ENCODE measurements at places on chromosomes 1 and 21. TPM values are rescaled to one million over a fixed set of nuclear protein-coding genes. Genes with fewer than 3 reads are reported as not detected.

DNA sequence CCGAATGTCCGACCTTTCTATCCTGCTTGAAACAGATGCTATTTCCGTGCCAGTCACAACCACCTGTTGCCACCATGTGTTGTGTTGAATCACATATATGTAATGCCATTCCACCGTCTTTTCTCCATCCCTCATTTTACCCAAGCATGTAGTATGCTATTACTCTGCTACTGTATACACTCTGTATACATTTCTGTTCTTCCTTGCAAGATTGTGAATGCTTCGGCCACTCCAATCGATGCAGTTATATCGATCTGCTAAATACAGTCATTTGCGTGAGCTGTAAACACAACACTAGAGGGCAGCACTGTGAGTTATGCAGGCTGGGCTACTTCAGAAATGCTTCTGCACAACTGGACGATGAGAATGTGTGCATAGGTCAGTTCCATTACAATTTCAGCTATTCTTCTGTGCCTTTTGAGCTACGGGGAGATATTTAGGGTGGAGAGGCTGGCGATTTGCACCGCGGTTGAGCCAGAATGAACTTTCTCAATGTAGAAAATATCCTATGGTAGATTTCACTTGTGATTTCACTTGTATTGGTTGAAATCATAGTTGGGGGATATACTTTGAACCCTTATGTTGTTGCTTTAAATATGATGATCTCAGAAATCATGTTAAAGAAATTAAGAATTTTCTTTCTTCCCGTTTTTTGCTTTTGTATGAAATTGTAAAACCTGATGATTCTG lies 289.8 kb downstream of the NTNG1 start:
- DNase-seq, result peak; percentile 38

- no peak for DNase-seq
Measured at GRCh38 chr1:101198842-101199636, 37.8 kb upstream of the S1PR1 start.

RPE65 gene
- total RNA-seq, result under 0.01 TPM

DNA sequence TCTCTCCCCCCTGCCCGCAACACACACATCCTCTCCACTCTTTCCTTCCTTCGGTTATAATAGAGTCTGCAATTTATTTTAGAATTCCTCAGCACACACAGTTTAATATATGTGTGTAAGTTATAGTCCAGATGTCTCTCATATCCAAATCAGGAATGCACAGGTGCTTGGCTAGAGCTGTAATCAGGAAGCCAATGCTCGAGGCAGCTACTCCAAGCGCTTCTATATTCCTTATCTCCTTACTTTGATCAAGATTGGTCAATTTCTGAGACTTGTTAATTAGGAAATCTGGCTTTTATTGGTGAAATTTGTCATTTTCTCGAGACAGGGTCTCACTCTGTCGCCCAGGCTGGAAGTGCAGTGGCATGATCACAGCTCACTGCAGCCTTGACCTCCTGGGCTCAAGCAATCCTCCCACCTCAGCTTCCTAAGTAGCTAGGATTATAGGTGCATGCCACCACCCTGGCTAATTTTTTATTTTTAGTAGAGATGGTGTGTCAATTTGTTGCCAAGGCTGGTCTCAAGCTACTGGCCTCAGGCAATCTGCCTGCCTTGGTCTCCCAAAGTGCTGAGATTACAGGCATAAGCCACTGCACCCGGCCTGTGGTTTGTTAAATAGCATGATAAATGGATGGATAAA lies 27.7 kb downstream of the RPL5 start:
- DNase-seq, result no peak

- peak; percentile 85 for DNase-seq
Measured at GRCh38 chr1:29579821-29580425, 343.6 kb downstream of the PTPRU start.

DNA sequence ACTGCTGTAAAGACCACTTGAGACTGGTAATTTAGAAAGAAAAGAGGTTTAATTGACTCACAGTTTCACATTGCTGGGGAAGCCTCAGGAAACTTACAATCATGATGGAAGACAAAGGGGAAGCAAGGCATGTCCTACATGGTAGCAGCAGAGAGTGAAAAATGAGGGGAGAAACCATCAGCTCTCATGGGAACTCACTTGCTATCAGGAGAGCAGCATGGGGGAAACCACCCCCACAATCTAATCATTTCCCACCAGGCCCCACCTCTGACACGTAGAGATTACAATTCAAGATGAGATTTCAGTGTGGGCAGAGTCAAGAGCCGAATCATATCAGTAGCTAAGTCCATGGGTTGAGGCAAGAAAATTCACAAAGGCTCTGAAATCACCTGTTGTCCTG lies 23.8 kb upstream of the LYPD8 start:
- no peak for DNase-seq

DNA sequence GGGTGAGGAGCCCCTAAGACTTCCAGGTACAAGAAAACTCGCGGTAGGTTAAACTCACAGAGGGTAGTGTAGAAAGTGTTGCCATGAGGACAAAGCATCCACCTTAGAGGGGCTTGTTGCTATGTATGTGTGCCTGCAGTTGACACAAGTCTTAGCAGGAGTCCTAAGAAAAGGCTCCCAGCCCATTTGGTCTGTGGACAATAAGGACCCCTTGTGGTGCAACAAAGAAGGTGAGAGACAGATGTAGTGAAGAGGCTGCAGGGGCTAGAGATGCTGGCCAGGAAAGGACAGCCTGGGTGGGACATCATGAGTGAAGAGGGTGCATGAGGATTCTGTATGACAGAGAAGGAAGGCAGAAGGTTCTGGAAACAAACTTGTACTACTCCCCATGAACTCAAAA lies 36.3 kb upstream of the IL10 start:
- DNase-seq, result peak; percentile 57

GRCh38 chr1:118963456-118964430 lies 24.4 kb downstream of the TBX15 start:
- peak; percentile 30 for DNase-seq

DNA sequence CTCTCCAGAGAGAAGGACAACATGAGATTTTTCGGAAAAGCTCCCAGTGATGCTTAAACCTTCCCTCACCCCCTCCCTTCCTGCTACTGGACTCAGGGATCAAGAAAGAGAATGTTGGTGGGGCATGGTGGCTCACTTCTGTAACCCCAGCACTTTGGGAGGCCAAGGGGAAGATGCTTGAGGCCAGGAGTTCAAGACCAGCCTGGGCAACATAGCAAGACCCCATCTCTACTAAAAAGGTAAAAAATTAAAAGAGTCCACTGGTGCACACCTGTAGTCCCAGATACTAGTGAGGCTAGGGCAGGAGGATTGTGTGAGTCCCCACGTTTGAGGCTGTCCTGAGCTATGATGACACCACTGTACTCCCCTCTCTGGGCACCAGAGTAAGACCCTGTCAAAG lies 162.9 kb upstream of the RAB4A start:
- DNase-seq, result no peak

PTGER3 gene
- total RNA-seq, result under 0.01 TPM

DNA sequence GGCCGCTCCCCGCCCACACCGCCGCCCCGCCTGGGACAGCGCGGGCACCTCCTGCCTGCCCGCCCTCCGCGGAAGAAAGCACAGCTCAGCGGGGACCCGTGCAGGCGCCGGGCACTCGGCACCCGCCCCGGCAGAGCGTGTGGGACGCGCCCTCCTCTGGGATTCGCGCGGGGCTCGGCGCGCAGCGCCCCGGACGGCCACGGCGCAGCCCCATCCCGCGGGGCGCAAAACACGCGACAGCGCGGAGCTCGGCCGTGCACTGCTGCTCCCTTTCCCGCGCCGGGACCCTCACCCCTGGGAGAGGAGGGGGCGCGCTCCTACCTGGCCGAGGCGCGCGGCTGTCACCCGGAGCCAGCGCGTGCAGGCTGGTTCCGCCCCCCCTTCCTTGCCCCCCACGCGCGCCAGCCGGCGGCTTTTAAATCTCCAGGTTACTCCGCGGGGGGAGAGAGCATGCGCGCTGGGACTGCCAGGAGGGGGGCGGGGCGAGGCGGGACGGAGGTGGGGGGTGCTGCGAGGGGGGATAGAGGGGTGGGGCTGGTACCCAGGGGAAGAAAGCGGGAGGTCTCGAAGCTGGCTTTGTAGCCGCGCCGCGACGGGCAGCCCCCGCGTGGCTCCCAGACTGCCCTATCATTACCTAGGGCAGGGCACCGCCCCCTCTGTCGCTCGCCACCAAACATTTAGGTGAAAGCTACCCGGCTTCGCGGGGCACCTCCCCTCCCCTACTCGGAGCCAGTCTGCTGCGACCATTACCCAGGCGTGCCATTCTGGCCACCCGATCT lies at the start of gene SLC45A3:
Gene SLC45A3, minus strand, starts transcription at position 437 of the 779 bp plus-strand sequence. CDS start 15,853 bp downstream, outside the sequence.
- DNase-seq, result no peak

GRCh38 chr1:203990118-203990517 lies 82.8 kb upstream of the SOX13 start:
- DNase-seq, result no peak

Measured in IMR-90 (cell line).